ENCODE measurements at places on chromosomes 12 and 14. TPM values are rescaled to one million over a fixed set of nuclear protein-coding genes. Genes with fewer than 3 reads are reported as not detected.

The SLC7A7 gene
- total RNA-seq = 0.69 TPM

The ANG gene
- 1.6 TPM for total RNA-seq

The CIROP gene
- total RNA-seq = not detected

The CALCOCO1 gene
- 54.6 TPM for total RNA-seq

The KRT82 gene
- not detected for total RNA-seq

The P2RX2 gene
- total RNA-seq = not detected

The SERPINA1 gene
- total RNA-seq = 4.4 TPM

The MYF6 gene
- total RNA-seq = not detected

The TPPP2 gene
- total RNA-seq = not detected

The CHGA gene
- total RNA-seq = not detected

The SDSL gene
- total RNA-seq = 3.6 TPM

The CEBPE gene
- 0.67 TPM for total RNA-seq

The ANKS1B gene
- 0.25 TPM for total RNA-seq

The TAS2R43 gene
- 1.7 TPM for total RNA-seq

The TESPA1 gene
- 113 TPM for total RNA-seq

Measured in activated CD4-positive, alpha-beta T cell treated with anti-CD3 and anti-CD28 coated beads, Interleukin-2, amount 10 ng/mL, durations not matched to agents 7 days and 5 days (primary cell).